ENCODE measurements at places on chromosomes 5 and 9. TPM values are rescaled to one million over a fixed set of nuclear protein-coding genes. Genes with fewer than 3 reads are reported as not detected.

Gene FBP2
- not detected for total RNA-seq

Gene PROB1
- total RNA-seq, result 2.1 TPM

Gene WDR38
- not detected for total RNA-seq

Gene C6
- total RNA-seq, result 6.8 TPM

All from mesenteric fat pad (tissue), 1 donor.